ENCODE measurements at places on chromosomes 5 and 9.
A peak's percentile ranks its signal among the peaks of the same experiment; 100 is the strongest.

DNA sequence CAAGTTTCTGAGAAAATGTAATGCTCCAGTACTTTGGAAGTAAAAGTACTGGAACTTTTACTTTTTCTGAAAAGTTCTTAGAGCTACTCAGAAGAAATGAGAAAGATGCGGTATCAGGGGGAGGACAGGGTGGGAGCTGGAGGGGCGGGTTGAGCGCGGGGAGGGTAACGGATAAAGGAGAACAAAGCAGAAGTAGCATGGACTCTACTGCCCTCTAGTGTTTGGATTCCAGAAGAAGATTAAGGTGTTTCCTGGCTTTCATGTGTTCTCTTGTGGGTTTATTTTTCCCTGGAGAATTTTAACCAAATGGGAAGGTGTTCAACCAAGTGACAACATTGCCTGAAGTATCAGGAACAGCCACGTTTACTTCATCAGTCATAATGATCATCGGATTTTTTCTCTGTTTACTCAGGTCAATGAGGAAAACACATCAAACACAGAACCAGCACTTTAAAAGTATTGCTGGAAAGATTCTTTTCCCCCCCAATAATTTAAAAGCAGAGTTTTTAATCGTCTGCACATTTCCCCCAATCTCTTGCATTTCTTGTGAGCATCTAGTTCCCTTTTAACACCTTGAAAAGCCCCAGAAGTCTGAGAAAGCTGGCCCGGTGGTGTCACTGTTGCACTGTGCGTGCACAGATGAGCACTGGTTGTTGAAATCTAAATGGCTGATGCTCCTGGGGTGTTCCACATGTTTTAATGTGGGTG lies 190.6 kb downstream of the MPDZ start:
- peak; percentile 61 for DNase-seq

DNA sequence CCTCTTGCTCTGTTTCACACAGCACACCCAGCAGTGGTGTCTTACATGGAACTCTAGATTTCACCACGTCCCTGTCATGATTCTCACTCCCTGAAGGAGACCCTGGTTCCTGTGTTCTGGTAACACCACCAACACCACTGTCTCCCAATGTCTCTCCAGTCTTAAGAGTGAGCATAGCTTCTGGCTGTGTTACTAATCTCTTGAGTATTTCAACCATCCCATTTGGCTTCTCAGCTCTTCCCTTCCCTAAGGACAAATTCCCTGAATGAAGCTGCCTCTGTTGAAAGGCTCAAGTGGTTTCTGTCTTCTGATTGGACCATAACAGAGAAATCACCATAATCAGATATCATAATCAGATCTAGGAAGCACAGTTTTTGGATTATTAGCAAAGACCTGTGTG lies 311.8 kb downstream of the DNAH5 start:
- DNase-seq = no peak

DNA sequence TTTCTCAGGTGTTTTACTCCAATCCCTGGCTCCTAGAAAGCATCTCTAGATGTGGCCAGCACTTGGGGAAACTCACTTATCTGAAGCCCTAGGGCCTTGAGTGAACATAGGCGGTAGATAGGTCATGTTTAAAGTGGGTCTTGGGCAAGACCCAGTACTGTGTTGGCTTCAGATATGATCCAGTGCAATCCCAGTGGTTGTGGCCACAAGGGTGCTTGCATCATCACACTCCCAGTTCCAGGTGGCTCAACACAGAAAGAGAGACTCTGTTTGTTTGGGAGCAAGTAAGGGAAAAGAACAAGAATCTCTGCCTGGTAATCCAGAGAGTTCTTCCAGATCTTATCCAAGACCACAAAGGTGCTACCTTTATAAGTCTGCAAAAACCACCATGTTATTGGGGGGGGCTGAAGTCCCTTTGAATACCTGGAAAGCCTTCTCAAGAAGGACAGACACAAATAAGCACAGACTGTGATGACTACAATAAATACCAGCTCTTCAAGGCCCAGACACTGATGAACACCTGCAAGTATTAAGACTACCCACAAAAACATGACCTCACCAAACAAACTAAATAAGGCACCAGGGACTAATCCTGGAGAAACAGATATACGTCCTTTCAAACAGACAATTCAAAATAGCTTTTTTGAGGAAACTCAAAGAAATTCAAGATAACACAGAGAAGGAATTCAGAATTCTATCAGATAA lies 114.7 kb downstream of the LURAP1L start:
- no peak for DNase-seq

DNA sequence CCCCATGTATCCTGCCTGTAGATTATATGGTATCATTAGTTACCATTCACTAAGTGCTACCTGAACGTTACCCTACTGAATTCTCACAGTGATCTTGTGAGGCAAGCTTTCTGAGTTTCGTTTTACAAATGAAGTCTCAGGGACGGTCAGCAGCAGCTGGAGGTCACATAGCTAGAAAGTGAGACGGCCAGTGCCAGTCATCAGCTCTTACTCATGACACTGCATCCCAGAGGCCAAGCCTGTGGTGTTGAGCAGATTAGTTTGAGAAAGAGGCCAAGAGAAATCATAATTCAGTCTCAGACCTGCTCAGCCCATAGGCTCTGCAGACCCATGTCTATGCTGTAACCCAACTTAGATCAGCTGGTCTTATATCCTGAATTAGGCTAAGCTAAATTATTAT lies 95.7 kb upstream of the EGFLAM start:
- DNase-seq = no peak

DNA sequence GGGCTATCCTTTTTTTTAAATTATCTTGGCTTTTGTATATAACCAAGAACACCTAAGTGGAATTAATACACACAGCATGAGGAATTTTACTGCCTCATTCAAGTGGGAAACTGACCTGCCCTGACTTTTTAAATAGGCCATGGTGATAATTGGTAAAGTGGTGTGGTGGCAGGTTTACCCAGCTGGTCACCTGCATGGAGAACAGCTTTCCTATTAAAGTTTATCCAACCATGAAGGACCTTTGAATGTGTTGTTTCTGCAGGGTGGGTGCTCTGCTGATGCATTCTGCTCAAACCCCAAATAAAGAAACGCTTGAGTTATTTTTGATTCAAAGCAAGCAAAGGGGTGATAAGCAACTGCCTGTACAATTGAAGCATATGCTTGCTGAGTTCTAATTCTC lies 261.0 kb upstream of the GRIN3A start:
- no peak for DNase-seq

- DNase-seq = no peak
Measured at GRCh38 chr5:40447438-40447837, 232.3 kb upstream of the PTGER4 start.

DNA sequence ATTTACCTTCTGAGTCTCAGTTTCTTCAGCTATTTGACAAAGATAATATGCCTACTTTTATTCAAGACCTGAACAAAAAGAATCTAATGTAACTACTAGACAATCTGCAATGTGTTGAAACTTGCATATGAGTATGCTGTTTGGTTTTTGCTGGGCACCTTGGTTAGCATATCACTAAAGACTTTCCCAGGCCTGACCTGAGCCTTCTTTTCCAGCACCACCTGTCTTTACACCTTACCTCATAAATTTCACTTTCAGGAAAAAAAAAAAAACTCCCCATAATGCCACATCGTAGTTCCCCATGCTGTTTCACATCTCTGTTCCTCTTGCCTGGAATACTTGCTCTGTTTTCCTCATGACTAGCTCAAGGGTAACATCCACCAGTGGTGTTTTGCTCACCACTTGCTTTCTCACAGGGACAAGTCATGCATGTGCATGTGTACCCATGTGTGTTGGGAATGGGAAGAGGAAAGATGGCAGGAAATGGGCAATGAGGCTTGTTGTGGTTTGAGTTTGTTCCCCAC lies 45.6 kb upstream of the TLE4 start:
- no peak for DNase-seq

DNA sequence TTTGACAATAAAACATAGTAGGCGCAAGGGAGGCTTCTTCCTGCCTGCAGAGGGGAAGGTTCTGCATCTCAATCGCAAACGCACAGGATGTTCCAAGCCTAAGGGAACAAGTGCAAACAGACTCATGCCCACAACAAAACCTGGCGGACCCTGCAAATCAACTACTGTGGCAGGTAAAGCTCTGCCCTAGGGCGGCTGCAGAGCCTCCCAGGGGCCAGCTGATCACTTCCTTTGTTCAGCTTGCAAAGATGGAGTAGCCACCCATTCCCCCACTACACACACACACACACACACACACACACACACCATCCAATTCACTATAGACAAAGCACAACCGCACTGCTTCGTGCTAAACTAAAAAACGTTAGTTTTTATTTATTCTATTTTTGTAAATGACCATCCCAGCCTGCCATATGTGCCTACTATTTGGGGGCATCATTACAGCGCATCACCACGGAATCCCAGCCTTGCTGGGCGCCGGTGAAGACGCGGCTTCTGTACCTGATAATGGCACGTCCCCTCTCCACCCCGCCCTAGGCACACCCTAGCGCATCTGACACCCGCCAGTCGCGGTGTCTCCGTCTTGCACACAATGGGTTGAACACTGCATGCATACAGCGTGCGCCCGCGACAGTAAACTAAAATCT lies 57.6 kb downstream of the DPYSL3 start:
- no peak for DNase-seq

DNA sequence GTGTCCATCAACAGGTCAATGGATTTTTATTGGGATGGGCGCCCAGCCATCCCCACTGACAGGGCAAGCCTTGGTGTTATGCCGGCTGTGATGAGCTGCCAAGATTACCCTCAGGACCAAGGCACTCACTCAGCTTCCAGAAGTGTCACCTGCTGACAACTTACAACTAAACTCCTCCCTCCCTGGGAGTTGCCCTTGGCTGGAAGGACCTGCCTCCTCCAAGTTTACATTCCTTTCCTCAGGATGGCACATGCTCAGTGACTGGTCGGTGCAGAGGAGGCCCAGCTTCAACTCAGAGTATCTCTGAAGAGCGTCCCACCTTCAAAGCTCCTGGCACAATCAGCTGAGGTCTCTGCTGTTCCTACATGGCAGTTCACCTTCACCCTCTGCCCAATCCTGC lies 52.5 kb upstream of the ZBTB43 start:
- no peak for DNase-seq

- DNase-seq = no peak
Measured at GRCh38 chr9:134951461-134951860, 33.7 kb upstream of the FCN1 start.

DNA sequence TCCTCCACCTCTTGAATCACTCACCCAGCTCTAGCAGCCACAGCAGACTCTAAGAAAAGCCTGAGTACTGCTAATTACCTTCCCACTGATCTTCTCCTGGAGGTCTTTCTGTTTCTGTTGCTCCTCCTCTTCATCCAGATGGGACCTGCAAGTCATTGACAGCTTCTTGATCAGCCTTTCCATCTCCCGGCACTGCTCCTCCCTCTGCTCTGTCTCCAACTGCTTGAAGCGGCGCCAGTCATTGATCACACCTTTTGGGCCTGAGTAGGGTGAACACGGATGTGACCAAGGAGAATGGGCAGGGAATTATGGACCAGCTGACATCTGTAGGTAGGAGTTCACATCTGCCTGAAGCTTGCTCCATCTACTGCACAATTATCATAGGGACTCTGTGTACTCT lies 5.5 kb downstream of the PDCL start:
- DNase-seq = no peak

DNA sequence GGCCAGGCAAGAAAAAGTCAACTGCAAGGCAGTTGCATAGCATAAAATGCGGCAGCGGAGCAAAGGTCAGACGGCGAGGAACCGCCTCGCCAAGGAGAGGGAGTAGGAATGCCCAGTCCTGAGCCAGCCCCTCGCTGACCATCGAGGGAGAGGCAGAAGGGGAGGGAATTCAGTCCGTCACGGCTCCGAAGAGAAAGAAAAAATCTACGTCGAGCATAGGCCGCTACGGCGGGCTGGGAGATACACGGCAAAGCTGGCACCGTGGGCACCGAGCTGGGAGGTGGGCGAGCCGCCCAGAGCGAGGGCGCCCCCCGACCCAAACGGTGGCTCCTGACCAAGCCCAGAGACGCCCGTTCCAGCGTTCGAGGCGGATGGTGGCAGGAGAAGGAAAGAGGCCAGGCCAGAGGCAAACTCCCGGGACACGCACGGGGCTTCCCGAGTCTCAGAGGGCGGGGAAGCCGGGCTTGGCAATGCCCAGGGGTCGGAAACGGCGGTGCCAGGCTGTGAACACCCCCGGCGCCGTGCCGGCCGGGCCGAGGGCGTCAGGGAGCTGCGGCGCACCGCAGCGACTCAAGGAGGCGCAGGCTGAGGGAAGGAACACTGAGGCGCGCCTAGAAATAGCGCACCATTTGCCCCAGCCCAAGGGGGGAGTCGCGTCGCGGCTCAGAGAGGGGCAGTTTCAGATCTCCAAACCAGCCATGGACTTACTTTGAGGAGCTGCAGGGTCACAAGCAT lies 518 bp downstream of the SPRY4 start:
- DNase-seq = peak; percentile 46

DNA sequence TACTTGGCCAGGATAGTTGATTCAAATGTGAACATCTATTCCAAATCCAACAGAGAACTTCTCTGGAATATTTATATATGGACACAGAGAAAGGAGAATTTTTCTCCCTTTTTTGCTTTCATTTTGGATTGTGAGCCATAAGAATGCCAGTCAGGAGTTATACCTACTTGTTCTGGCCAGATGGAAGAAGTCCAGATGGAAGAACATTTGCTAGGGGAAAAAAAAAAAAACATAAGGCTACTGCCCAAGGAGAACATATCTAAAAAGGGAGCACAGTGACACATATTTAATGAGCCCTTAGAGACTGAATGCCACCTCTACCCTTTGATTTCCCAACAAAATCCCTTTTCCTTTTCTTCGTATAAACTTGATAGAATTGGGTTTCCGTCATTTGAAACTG lies 61.7 kb upstream of the PPP2R2B start:
- no peak for DNase-seq

- no peak for DNase-seq
Measured at GRCh38 chr9:71703172-71703872, 65.0 kb downstream of the CEMIP2 start.

GRCh38 chr5:107092695-107093094 lies 578.0 kb downstream of the EFNA5 start:
- no peak for DNase-seq

GRCh38 chr5:139445325-139446170 lies 6.2 kb upstream of the DNAJC18 start:
- peak; percentile 69 for DNase-seq

- DNase-seq = no peak
Measured at GRCh38 chr9:11340654-11341053, 727.9 kb upstream of the PTPRD start.

DNA sequence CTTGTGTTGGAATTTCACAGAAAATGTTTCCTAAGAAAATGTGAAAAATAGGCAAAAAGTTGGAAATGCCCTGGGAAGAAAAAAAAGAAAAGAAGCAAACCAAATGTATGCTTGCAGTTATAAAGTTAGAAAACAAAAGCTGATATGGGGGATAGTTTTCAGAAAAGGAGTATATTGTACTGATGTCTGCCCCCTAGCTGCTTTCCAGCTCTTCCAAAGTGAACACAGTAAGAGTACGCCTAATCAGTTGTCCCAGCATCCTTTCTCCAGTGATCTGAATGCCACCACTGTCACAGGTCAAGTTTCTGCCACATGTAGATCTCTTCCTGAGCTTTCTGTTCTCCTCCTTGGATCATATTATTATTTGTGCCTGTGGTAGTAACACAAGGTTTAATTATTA lies 5.8 kb downstream of the TYRP1 start:
- DNase-seq = no peak
